ENCODE measurements at places on chromosomes 7 and 10. TPM values are rescaled to one million over a fixed set of nuclear protein-coding genes. Genes with fewer than 3 reads are reported as not detected.

Gene DYNC1I1
- total RNA-seq, result 0.43 TPM

DNA sequence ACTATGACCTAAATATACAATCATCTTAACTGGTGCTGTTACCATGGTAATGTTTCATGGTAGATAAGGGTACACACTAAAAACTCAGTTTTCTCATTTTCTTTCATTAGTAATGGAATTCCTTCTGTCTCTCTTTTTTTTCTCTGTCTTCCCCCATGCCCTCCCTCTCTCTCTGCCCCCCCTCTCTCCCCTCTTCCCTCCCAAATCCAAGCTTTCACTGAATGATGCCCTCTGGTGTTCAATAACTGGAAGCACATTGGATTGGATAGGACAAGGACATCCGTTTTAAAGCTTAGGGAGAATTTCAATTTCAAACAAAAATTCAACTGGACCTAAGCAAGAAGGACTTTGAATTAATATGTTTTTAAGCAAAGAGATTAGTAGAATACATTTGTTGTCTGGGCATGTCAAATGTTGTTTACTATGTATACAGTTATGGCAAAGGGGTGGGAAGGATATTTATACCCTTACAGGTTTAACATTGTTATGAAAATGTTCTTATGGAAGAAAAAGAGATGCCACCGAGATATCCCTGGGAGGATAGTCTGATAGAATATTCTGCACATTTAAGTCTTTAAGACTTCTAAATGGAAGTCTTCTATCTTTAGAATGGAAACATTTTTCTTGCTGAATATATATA is 6.1 kb downstream of the CHRM2 start:
- no peak for DNase-seq

Gene SPDYE1
- total RNA-seq, result not detected

Gene ZNF503
- total RNA-seq, result 11.9 TPM

- peak; percentile 77 for DNase-seq
These were observed 50.0 kb downstream of the SLC37A3 start for GRCh38 chr7:140348161-140348849.

- no peak for DNase-seq
These were observed 51.7 kb upstream of the RET start for GRCh38 chr10:43024942-43025700.

GRCh38 chr10:62870866-62871265 is 54.7 kb upstream of the EGR2 start:
- no peak for DNase-seq

DNA sequence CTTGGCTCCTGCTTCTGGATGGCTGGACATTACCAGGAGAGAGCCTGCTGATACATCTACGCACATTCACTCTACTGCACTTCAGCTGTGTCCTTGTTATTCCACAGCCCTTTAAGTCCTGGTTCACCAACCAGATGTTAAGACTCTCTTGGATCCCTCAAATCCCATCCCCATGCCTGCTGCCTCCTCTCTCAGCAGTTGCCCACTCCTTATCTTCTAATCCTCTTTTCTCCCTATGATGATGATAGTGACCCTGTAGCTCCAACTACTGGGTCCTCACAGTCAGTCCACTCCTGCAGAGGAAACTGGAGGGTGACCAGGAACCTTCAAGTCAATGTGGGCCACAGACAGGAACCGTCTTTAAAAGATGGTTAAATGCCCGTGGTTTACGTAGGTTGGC is 96.3 kb upstream of the PDCD4 start:
- no peak for DNase-seq

Gene MSS51
- total RNA-seq, result 1.3 TPM

Gene FKBP6
- not detected for total RNA-seq

DNA sequence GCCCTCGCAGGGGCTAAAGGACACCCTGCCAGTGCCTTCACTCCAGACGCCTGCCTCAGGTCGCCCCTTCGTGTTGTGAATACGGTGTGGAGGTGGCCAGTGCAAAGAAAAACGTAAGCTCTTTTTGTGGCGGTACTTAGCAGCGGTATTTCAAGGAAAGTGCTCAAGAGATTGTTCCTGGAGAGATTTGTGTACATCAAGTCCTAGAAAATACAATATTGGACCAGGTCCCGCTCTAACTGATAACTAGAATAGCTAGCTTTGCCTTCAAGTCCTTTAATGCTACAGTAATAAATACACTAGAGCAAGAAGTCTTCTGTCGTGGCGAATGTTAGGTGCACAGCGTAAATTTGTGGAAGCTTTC is 689 bp downstream of the PLCE1 start:
- DNase-seq, result no peak

GRCh38 chr7:70574314-70574834 is 557.6 kb upstream of the GALNT17 start:
- no peak for DNase-seq

Data from fibroblast of villous mesenchyme (primary cell).